ENCODE measurements at places on chromosomes 2 and 18.
A peak's percentile ranks its signal among the peaks of the same experiment; 100 is the strongest.

DNA sequence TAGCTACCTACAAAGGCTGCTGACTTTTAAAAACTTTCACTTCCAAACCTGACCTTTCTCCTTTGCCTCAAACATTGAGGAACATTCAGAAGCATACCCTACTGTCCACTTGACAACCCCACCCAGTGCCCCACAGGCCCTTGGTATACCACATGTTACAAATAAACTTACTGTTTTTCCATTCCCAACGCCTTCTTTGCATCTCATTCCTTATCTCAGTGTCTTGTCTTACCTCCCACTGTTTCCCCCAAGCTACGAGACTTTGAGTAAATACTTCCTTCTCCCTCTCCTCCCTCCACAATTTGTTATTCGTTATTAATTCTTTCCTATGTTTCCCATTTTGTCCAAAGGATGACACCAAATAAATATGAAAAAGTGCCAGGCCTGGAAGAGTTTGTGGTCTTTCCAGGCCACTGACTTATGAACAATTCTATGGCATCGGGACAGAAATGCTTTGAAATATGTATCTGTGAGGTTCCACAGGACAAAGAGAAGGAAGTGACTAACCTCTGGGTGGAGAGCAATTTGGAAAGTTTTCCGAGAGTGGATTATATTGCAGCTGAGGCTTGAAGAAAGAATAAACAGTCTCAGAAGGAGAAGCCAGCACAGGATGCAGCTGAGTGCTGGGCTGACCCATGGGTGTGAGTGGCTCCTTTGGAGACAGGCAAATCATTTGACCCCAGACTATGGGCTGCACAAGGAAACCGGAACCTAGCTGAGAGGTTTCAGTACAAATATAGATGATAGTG is 409.0 kb downstream of the LPIN1 start:
- DNase-seq: no peak

GRCh38 chr2:190889175-190889943 is 8.7 kb downstream of the GLS start:
- DNase-seq: no peak

DNA sequence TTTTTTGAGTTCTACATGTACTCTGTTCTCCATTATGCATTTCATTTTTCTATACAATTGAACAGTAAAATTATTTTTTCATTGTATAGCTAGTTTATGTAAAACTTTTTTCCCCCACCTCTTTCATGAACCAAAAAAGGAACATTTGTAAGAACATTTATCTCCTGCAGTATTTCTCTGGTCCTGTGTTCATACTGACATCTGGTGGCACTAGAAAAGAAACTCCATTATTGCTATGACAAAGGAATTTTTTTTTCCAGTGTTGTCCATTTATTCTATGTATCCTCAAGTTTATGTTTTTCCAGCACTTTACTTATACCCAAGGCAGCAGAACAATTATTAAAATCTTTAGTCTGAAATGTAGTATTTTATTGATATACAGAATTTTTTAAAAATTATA is 27.4 kb upstream of the CHAC2 start:
- DNase-seq: peak; percentile 47

- DNase-seq: no peak
These were observed 5.2 kb downstream of the RTTN start for GRCh38 chr18:70200286-70200685.

DNA sequence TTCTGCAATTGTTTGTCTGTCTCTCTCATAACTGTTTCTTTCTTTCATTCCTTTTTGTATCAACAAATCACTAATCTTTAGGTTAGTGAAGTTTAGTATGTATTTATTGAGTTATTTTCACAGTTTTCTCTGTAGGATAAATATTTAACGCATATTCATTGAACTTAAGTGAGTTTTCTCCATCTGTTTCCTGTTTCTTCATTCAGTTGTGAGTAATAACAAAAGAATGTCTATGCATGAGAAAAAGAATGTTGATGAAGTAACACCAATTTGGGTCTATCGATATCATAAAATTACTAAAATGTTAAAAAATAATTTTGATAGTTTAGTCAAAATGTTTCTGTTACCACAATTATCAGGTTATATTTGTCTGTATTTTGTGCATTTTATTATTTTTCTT is 948.0 kb downstream of the DSC3 start:
- DNase-seq: no peak

GRCh38 chr2:218927422-218927821 is 32.0 kb upstream of the CDK5R2 start:
- DNase-seq: no peak

GRCh38 chr2:3195641-3196476 is 181.8 kb downstream of the EIPR1 start:
- no peak for DNase-seq

DNA sequence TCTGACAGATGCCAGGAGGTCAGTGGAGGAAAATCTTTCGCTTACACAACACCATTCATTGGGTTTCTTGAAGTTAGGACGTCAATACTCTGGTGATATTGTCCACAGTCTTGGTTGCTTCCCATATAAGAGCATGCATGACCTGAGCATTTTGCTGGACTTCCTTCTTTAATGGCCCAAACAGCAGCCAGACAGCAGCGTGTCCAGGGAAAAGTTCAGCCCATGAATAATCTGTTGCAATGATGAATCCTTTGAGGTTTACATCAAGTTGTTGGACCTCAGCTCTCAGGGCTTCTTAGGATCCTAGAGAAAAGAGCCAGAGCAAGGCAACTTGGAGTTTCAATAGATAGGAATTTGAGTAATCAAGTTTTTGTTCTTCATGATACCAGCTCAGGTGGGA is 155.6 kb upstream of the MGAT5 start:
- DNase-seq: no peak

DNA sequence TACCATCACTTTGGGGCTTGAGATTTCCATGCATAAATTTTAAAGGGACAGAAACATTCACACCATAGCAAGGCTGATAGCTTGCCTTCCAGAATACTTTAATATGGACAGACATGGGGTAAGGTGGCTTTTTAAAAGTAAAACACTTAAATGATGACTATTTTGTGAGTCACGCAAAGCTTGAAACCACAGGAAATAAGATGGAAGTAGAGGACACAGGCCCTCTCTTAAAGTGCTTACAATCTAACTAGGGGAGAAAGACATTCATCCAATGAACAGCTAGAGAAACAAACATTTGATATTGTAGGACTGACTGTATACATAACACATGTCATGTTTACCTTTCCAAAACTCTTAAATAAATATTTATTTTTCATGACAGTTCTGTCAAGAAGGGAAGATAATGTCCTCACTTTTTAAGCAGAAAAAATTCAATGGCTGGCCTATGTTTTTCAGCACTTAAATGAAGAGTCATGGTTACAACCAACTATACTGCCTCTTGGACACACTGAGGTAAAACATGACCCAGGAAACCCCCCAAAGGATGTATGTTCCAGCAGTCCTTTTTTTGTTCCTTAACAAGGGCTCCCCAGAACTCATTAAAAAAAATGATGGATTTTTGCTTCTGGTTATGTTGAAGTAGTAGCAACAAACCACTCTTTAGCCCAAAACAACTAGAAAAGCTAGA is 120.0 kb upstream of the RBMS1 start:
- DNase-seq: no peak

GRCh38 chr2:191209340-191209739 is 35.9 kb upstream of the MYO1B start:
- DNase-seq: no peak

DNA sequence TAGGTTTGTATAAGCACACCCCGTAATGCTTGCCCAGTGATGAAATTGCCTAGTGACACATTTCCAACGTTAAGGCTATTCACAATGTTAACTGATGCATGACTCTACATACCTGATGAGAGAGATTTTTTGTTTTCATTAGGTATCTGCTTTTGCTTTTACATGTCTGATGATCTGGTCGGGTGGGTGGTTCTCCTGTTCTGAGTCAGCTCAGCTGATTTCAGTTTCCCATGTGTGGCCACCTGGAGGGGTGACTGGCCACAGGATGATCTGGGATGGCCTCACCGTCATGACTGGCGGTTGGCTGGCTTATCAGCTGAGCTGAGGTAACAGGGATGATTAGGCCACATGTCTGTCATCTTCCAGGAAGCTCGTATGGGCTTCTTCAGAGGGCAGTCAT is 33.8 kb upstream of the ACYP2 start:
- DNase-seq: no peak

DNA sequence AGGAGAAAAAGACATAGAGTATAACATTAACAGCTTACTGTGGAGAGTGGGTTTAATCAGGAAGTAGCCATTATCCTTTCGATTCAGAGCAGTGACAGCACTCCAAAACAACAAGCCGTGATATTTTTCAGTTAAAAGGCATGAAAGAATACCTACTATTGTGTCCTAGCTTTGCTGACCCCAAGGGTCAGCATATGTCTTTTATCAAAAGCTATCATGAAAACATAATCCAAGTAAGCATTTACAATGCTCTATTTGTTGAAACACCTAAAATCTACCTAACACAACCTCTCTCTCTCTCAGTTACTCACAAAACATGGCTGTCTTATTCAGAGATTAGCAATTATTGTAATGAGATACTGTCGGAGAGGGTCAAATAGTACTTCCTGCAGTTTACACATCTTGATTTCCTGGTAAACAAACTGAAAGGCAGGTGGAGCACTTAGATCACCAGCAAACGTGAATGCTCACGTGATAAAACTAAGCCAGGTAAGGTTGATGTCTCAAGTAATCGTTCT is 100.0 kb downstream of the BAZ2B start:
- DNase-seq: peak; percentile 87

GRCh38 chr2:143564419-143564818 is 435.2 kb downstream of the ARHGAP15 start:
- DNase-seq: no peak
